ENCODE measurements at places on chromosomes 4 and X.

DNA sequence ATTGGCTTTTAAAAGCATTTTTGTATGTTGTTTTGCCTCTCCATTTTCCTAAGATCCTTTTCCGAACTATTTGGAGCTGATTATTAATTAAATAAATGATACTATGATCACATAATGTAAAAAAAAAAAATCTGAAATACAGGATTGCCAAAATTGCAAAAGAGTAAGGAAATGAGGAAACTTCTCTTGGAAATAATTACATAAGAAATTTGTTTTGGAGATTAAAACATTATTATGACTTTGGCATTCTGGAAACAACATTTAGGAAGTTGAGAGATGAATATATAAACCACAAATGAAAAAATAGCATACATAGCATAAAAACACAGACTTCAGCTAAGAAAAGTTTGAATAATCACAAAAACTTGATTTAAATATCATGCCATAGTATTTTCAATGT lies 33.5 kb downstream of the PF4 start:
- no peak for DNase-seq

GRCh38 chrX:136635235-136635634 lies 12.7 kb upstream of the CD40LG start:
- DNase-seq = no peak

DNA sequence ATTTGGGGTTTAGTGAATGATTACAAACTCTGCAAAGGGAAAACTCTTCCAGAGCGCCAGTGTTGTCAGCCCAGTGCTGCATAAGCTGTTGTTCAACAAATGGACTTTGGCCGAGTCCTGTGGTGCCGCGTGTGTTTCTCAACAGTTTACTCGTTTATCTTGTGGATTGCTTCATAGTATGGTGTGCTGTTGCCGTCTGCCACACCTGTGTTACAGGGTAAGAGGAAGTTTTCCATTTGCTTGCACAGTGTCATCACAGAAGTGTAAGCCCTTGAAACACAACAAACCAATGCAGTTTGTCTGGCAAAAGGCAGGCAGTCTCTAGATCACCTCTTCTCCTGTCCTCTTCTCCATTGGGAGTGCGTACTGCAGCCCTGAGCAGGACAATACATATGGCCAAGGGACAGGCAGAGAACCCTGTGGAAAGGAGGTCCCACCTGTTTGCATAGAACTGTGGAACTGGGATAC lies 66.3 kb downstream of the DCUN1D4 start:
- peak; percentile 73 for DNase-seq

- DNase-seq = no peak
These were observed 29.9 kb downstream of the HMX1 start for GRCh38 chr4:8841678-8842268.

- no peak for DNase-seq
These were observed 16.5 kb downstream of the ADH6 start for GRCh38 chr4:99202536-99202935.

DNA sequence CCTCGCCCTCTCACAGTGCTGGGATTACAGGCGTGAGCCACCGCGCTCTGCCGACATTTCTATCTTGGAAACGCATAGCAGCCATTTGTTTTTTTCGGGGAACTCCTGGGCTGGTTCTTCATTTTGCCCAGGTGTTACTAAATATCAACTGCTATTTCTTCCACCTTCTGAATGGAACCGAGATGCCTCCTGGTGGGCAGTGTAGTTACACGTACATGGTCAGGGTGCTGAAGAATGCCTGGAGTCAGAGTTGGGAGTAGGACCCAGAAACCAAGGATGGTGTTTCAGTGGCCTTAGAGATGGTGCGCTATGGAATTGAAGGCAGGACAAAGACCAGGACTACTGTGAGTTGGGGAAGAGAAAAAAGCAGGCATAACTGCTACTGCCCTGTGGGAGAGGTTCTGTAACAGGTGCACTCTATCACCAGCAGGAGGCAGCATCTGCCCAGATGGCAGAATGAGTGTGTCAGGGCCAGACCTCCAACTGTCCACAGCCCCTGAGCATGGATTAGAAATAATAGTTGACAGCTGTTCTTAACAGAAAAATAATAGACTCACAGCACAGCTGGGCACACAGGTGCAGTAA lies 81.7 kb downstream of the ZC4H2 start:
- DNase-seq = peak; percentile 49

DNA sequence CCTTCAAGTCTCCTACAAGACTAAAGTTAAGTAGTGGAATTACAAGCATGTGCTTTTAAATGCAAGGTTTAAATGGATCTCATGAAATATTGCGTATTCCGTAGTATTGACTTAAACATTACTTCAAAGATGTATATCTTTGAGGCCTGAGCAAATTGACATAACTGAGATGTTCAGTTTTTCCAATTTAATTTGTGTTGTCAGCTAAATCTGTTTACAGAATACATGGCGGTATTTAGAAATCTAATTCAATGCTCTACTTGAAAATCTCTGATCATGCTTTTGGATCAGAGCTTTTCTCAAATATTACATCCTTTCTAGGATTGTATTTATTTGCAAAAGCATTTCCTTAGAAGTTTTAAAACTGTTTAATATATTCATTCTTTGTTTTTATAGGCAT lies 47.5 kb upstream of the PDE5A start:
- DNase-seq = no peak

- DNase-seq = peak; percentile 58
These were observed 47.2 kb upstream of the RBPJ start for GRCh38 chr4:26273616-26273980.

DNA sequence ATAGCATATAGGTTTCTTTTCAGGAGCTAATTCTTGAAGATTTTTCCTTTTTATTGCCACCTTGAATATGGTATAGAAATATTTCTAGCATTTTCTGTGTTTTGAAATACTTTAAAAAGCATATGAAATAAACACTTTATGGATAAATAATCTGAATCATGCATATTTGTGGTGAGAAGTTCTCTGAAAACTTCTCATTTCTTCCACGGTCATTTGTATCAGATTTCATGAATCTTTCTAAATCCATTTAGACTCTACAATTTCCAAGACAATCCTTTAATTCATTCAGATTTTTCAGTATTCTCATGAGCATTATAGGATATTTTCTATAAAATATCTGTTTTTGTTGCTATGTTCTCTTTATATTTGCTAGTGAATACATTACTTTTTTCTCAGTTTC lies 16.2 kb upstream of the CA5B start:
- DNase-seq = no peak

- no peak for DNase-seq
These were observed 19.4 kb upstream of the SRD5A3 start for GRCh38 chr4:55326629-55327028.

DNA sequence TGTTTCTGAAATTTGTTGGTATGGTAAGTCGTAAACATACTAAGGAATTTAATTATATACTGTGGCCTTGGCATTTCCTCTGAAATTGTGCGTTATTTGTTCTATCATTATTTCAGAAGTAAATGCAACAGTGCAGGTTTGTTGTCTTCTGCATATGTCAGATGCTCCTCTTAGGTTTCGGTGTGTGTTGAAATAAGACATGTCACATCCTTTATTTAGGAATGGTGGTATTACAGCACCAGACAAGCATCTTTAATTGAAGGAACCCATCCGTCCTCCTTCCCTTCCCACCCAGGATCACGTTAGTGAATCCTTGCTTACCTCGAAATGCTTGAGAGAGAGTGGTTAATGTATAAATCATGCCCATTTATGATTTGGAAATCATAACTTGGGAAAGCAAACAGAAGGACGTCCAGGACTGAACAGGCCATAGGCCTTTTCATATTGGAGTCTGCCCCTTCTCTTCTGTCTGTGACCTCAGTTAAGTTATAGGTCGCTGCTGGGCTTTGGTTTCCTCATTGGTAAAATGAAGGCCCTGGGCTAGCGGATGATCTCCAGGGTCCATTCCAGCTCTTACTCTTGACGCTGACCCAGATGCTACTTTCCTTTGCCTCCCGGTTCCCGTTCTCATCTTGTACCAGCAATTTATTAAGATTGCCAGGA lies 134.1 kb downstream of the KLHL8 start:
- no peak for DNase-seq

- DNase-seq = no peak
These were observed 35.8 kb upstream of the USP46 start for GRCh38 chr4:52694936-52695335.

GRCh38 chr4:40185830-40186664 lies 10.8 kb upstream of the RHOH start:
- DNase-seq = no peak

GRCh38 chrX:47752685-47753084 lies 84.0 kb upstream of the ZNF81 start:
- DNase-seq = no peak

All from right lobe of liver (tissue), 6 donors.